ENCODE measurements at places on chromosomes 5 and 9. TPM values are rescaled to one million over a fixed set of nuclear protein-coding genes. Genes with fewer than 3 reads are reported as not detected.

FAM151B gene
- total RNA-seq, result 3.8 TPM

DNA sequence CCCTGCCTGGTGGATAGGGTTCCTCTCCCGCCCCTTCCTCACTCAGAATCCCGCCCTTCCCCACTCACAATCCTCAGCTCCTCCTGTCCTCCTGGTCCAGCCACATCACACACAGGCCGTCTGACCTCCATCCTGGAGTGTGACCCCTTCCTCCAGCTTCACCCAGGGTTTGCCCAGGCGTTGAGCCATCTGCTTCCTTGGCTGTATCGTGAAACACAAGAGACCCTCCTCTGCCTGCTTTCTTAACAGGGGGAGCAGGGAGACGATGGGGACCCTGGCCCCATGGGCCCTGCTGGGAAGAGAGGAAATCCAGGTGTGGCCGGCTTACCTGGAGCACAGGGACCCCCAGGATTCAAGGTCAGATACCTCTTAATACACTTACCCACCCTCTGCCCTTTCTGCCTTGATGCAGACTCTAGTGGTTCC is 32.3 kb upstream of the ORM1 start:
- no peaks in the 10 kb centered on the region for H3K4me1 ChIP-seq
- H3K27ac ChIP-seq, result no peak overlapping the region
- no peak for DNase-seq
- H3K4me3 ChIP-seq, result no peak overlapping the region
- no peaks in the 10 kb centered on the region for H3K27me3 ChIP-seq
- no peaks in the 10 kb centered on the region for H3K36me3 ChIP-seq

DNA sequence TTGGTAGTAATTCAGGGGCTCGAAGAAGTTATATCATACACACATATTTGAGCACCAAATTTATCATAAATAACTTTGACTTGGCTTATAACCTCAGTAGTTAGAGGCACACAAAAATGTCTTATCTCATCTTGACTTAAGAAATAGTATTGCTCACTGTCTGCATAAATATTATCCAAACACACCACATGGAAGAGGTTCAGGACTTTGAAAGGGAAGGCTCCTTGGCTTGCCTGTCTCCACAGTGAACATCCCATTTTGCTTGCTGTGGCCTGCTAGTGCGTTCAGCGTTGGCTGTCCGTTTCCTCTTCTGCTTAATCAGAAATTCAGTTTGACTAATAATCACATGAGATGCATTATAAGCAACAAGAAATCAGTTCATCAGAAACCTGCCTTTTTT is 13.9 kb downstream of the GRXCR2 start:
- no peak overlapping the region for H3K4me3 ChIP-seq
- H3K4me1 ChIP-seq, result peaks cover 25% of the 10 kb centered on the region
- no peaks in the 10 kb centered on the region for H3K27me3 ChIP-seq
- no peak overlapping the region for H3K27ac ChIP-seq
- no peak for DNase-seq

GRCh38 chr5:5953584-5954274 is 424.6 kb downstream of the MED10 start:
- no peaks in the 10 kb centered on the region for H3K4me1 ChIP-seq
- H3K27me3 ChIP-seq, result no peaks in the 10 kb centered on the region
- H3K27ac ChIP-seq, result no peak overlapping the region
- H3K36me3 ChIP-seq, result no peaks in the 10 kb centered on the region
- no peak overlapping the region for H3K4me3 ChIP-seq

DNA sequence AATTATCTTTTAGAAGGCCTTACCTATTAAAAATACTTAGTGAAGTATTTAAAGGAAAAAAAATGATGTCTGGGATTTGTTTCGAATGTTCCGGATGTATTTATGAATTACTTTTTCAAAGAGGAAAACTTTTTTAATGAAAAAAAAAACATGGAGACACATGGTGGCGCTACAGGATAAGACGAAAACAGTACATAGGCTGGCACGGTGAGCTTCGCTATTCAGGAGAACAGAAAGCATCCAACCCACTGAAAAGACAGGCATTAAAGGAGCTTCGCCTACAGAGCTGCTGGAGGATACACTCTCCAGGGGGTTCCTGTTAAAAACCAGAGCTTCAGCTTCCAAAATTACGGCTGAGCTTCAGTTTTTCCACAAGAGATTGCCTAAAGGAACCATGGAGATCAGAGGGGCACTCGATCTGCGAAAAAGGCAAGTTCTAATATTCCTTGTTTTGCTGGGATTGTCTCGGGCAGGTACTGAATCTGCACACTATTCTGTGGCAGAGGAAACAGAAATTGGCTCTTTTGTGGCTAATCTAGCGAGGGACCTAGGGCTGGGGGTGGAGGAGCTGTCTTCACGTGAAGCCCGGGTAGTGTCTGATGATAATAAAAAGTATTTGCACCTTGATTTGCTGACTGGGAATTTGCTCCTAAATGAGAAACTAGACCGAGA is at the start of gene PCDHB14:
TSS of gene PCDHB14 (plus strand) at position 232 of the 672 bp plus-strand sequence. CDS start at position 395, 163 bp downstream.
- no peak within 1 kb of the TSS for H3K4me3 ChIP-seq
- DNase-seq, result no peak
- no peak within 1 kb of the TSS for H3K27ac ChIP-seq
- H3K27me3 ChIP-seq, result no peaks in the 10 kb centered on the region
- H3K36me3 ChIP-seq, result no peaks in the 10 kb centered on the region

All from thyroid gland (tissue), 4 donors.